ENCODE measurements at places on chromosomes 16 and 17.

DNA sequence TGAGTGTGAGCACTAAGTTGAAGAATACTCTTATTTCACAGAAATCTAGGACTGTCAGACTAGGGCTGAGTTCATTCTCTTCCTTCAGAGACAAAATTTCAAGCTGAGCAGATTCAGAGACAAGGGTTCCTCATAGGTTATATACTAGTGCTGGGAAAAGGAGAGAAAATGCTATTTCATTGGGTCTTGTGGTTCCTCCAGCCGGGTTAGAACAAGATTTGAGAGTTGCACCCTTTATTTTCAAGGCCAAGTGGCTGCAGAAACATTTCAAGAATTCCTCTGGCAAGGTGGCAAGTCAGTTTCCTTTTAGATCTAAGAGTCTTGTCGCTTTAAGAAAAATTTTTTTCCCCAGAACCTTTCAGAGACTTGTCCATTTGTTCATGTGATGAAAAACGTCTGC is 6.8 kb downstream of the THUMPD1 start:
- no peak for DNase-seq

GRCh38 chr16:287298-287811 is 4.4 kb downstream of the PDIA2 start:
- DNase-seq, result no peak

GRCh38 chr16:30398661-30399434 is 3.6 kb downstream of the ZNF48 start:
- DNase-seq, result no peak

GRCh38 chr16:54459509-54460262 is 173.1 kb upstream of the IRX3 start:
- no peak for DNase-seq

- no peak for DNase-seq
Measured at GRCh38 chr17:42243493-42243982, 32.7 kb downstream of the STAT5B start.

DNA sequence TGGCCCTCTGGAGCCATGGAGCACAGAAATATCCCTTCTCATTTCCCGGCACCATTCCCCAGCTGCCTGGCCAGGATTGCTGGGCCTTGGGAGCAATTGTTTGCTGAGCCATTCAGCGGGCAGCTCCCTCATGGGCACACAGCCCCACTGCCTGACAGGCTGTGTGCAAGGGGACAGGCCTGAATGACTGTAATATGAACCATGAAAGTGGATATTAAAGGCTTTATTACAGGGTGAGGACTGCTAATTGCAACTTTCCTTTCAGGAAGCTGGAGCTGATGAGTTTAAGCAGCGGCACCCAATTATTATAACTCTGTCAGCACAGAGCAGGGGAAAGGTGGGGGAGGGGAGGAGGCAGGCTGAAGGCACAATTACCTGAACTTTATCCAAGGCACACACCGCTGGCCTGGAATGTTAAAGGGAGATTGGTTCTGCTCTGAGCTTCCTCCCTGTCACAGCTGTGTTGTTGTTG is 159.8 kb upstream of the SDK2 start:
- no peak for DNase-seq

DNA sequence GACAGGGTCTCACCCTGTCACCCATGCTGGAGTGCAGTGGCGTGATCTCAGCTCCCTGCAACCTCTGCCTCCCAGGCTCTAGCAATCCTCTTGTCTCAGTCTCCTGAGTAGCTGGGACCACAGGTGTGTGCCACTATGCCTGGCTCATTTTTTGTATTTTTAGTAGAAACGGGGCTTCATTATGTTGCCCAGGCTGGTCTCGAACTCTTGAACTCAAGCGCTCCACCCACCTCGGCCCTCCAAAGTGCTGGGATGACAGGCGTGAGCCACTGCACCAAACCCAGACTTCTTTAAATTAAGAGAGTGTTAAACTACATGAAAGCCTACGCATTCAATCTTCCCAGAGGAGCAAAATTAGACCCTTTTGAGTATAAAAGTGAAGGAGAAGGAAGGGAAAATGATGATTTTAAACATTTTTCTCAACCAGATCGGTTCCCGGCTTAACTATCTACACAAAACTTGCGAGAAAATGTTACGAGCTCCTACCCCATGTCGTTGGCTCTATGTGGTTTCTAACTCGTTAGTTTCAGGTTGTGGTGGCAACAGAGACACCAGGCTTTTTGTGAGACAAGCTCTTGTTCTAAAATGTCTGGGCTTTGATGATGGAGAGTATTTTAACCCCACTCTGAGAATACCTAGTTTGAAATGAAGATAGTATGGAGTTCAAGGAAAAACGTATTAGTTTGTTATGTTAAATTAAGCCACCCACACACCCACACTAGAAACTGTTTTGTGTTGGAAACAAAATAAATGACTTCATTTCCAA is 26.3 kb downstream of the STAT5B start:
- DNase-seq, result no peak
